ENCODE measurements at places on chromosomes 1 and 21. TPM values are rescaled to one million over a fixed set of nuclear protein-coding genes. Genes with fewer than 3 reads are reported as not detected.

Gene PPM1J
- total RNA-seq, result 0.32 TPM

Gene ACBD3
- 42.2 TPM for total RNA-seq

Gene KRTAP11-1
- total RNA-seq, result not detected

Gene WDR26
- 96.1 TPM for total RNA-seq

Gene C4BPA
- 175 TPM for total RNA-seq

Gene HOOK1
- total RNA-seq, result 18.5 TPM

Gene PGBD5
- 5.1 TPM for total RNA-seq

Gene IFI6
- total RNA-seq, result 259 TPM

Gene ZNF593OS
- not detected for total RNA-seq

Gene ADAM30
- not detected for total RNA-seq

Gene GUCA2A
- total RNA-seq, result not detected

Gene FCGR2B
- total RNA-seq, result 30.7 TPM

Gene SFN
- 83.8 TPM for total RNA-seq

Gene OPRD1
- not detected for total RNA-seq

Gene HORMAD1
- total RNA-seq, result 1.2 TPM

Gene HENMT1
- total RNA-seq, result 5.6 TPM

Gene FMOD
- total RNA-seq, result 45.1 TPM

Gene CFHR3
- total RNA-seq, result 0.23 TPM

Gene GNAT2
- not detected for total RNA-seq

Gene CYP4Z1
- 2.1 TPM for total RNA-seq

Gene IFI44L
- 30.0 TPM for total RNA-seq

Gene IL19
- not detected for total RNA-seq

Gene OR2AK2
- total RNA-seq, result not detected

Gene CENPL
- total RNA-seq, result 4.3 TPM

Gene GSTM5
- total RNA-seq, result 18.1 TPM

Gene ARHGAP29
- total RNA-seq, result 66.5 TPM

Gene CELA3B
- not detected for total RNA-seq

Gene CNIH3
- total RNA-seq, result 4.8 TPM

Gene PER3
- total RNA-seq, result 47.1 TPM

Gene TMEM82
- not detected for total RNA-seq

Gene ERG
- total RNA-seq, result 36.7 TPM

Gene RIPPLY3
- total RNA-seq, result not detected

Gene OR2L8
- not detected for total RNA-seq

Gene SLC22A15
- 25.7 TPM for total RNA-seq

Measured in upper lobe of right lung (tissue), 1 donor.